ENCODE measurements at places on chromosomes 11 and 22. TPM values are rescaled to one million over a fixed set of nuclear protein-coding genes. Genes with fewer than 3 reads are reported as not detected.

DNA sequence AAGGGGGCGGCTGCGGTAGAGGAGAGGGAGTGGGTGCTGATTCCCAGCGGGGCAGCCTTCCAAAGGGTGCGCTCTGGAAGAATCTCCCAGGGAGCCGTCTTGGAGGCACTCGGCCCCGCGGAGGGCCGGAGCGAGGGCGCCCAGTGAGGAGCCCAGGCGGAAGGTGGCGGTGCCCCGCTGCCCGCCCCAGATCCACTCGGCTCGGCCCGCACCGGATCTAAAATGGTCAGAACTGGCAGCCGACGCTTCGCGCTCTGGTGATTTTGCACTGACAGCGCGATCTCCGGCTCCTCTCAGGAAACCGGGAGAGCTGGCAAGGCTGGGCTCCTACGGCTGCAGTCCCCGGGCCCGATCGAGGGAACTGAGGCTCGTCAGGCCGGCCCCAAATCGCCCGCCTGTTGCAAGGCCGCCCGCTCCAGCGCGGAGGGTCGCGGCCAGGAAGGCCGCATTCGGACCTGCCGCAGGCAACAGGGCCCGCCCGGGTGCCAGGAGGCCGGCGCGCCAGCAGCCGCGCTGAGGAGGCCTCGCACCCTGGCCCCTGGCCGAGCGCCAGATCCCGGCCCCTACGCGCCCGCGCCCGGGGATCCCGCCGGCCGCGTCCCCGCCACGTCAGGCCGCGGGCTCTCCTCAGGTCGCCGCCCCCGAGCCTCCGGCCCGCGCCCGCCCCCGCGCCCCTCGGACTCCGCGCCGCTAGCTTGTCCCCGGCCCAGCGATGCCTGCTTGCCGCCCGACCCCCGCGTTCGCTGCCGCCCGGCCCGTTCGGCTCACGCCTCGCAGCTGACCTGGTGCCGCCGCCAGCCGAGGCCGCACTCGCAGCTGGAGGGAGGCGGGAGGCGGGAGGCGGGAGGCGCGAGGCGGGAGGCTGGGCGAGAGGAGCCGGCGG is at the start of gene KLHL22:
TSS of gene KLHL22 (minus strand) at position 818 of the 883 bp plus-strand sequence. CDS start 6,584 bp downstream, outside the sequence.
- DNase-seq, result peak; percentile 57

- DNase-seq, result no peak
These were observed 78.9 kb downstream of the DBX1 start for GRCh38 chr11:20081336-20081735.

- no peak for DNase-seq
These were observed 4.8 kb upstream of the NOX4 start for GRCh38 chr11:89495951-89496350.

DNA sequence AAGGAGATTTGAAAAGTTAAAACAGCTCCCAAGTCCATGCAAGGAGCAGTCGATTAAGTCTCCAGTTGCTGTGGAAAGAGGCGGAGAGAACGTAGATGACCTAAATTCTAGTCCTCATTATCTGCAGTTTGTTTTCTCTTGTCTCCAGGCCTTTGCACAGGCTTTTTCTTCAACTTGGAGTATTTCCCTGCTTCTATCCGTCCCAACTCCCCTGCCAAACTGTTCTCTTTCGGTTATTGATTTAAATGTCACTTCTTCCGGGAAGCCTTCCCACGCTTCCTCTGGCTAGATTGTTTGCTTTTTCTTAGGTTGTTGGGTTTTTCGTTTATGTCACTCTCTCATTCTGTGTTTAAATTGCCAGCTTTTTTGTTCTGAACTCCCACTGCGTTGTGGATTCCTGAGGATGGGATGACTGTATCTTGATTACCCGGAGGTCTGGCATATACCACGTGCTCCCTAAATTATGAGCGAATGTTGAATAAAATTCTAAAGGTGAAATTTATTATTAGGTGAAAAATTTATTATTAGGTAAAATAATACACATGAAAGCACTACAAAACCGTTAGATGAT is 463 bp downstream of the TMEM126B start:
- DNase-seq, result peak; percentile 8

KDELR3 gene
- 5.6 TPM for total RNA-seq

- DNase-seq, result no peak
These were observed 6.3 kb downstream of the DEPDC7 start for GRCh38 chr11:33021937-33022336.

DUSP8 gene
- total RNA-seq, result 3.3 TPM

TNNI2 gene
- total RNA-seq, result not detected

GRCh38 chr11:95544095-95544856 is 245.3 kb downstream of the FAM76B start:
- no peak for DNase-seq

- DNase-seq, result no peak
These were observed 295.4 kb downstream of the CADM1 start for GRCh38 chr11:115208808-115209259.

DNA sequence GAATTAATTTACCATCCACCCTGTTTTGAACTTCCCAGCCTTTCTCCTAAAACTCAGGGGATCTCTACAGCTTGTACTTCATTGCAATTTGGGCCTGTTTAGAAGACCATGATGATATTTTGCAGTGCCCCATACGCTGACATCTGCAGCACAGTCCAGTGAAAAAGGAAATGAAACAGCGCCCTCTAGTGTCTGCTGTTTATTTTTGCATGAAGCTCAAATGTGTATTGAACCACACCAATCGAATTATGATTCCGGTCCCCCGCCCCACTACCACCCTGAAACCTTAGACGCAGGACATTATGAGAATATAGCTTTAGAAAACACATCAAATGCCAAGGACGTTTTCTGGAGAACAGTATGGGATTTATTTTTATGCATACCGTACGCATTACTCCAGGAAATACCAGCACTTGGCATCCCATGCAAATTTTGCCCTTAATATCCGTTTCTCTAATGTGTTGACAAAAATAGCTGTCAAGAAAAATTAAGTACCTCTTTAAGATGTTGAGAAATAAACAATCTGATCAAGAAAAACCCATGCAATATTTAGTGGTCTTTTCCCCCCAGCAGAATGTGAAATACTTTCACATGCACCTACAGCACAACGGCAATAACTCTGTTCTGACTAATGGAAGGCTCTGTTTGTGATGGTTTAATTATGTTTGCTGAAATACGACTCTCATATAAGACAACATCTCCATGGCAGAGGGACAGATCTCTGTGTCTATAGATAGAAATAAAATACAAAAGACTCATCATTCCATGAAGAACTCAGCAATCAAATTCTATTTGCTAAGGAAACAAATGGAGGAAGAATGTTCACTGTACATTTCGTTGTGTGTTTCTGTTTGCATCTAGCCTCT is 93.9 kb downstream of the TECTA start:
- peak; percentile 83 for DNase-seq

E2F8 gene
- 10.6 TPM for total RNA-seq

TMEM138 gene
- 26.9 TPM for total RNA-seq

GRCh38 chr11:9884601-9885000 is 220.7 kb downstream of the SWAP70 start:
- DNase-seq, result no peak

GRCh38 chr11:62708392-62708791 is 916 bp downstream of the GNG3 start:
- DNase-seq, result no peak

- no peak for DNase-seq
These were observed 102.3 kb upstream of the SYT13 start for GRCh38 chr11:45388472-45388871.

GRCh38 chr11:1453611-1454034 is 33.0 kb downstream of the MOB2 start:
- DNase-seq, result peak; percentile 85

- no peak for DNase-seq
These were observed 158.1 kb upstream of the MTNR1B start for GRCh38 chr11:92811341-92811740.

GRCh38 chr11:63592975-63593395 is 21.2 kb downstream of the PLAAT3 start:
- DNase-seq, result peak; percentile 60

DNA sequence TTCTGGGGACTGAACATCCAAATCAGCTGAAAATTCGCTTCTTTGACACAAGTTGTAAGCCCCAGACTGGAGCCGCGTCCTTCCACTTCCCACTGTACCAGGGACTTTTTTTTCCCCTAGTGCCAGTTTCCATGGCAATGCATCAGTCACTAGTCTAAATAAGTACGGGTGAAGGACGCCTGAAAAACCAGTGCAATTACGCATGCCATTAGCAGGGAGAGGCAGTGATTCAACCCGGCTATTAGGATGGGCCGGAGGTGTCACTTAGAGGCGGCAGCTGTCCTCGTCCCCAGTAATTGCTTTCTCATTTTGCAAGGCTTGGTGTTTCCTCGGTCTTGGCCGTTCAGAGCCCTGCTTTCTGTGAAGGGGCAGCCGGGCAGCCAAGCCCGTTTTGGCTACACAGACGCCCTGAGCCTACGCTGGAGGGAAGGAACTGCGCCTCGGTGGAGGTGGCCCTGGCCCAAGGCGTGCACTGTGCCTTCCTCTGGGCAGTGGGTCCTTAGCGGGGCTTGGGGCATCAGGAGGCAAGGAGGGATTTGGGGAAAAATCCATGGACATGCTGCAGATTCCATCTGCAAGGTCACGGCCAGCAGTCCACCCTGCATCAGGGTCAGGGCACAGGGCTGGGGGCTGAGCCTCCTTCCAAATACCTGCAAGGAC is 319.7 kb downstream of the CTTN start:
- no peak for DNase-seq

- DNase-seq, result no peak
These were observed 37.0 kb upstream of the CECR2 start for GRCh38 chr22:17332109-17332800.

GRCh38 chr11:132559331-132560036 is 972.8 kb downstream of the OPCML start:
- no peak for DNase-seq

DNA sequence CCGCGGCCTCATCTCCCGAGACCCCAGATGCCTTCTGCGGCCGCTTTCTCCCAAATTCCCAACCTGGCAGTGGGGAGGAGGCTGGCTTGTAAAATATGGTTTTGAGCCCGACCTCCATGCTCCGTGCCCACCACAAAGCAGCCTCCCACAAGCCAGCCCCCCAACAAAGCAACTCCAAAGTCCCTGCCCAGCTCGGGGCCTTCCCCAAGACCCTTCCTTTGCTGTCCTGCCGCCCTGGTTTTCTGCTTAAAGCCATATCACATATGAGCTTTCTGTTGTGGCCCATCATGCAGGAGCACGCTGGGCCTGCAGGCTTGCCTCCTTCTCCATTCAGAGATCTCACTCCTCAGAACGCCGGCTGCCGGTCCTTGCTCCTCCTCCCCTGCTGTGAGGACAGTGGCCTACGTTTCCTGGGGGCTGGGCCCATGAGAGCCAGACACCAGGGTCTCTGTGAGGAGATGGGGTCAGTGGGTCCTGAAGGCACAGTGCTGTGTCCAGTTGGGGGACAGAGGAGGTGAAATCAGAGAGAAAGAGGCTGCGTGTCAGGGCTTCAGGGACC is 680.0 kb downstream of the BRD1 start:
- no peak for DNase-seq

GRCh38 chr22:45918459-45919370 is 58.2 kb downstream of the WNT7B start:
- no peak for DNase-seq

ARVCF gene
- 87.3 TPM for total RNA-seq

- DNase-seq, result no peak
These were observed 9.8 kb downstream of the HYOU1 start for GRCh38 chr11:119047205-119047604.

GRCh38 chr11:788953-789940 is 643 bp downstream of the CEND1 start:
- DNase-seq, result peak; percentile 60

PIH1D2 gene
- 0.16 TPM for total RNA-seq

DNA sequence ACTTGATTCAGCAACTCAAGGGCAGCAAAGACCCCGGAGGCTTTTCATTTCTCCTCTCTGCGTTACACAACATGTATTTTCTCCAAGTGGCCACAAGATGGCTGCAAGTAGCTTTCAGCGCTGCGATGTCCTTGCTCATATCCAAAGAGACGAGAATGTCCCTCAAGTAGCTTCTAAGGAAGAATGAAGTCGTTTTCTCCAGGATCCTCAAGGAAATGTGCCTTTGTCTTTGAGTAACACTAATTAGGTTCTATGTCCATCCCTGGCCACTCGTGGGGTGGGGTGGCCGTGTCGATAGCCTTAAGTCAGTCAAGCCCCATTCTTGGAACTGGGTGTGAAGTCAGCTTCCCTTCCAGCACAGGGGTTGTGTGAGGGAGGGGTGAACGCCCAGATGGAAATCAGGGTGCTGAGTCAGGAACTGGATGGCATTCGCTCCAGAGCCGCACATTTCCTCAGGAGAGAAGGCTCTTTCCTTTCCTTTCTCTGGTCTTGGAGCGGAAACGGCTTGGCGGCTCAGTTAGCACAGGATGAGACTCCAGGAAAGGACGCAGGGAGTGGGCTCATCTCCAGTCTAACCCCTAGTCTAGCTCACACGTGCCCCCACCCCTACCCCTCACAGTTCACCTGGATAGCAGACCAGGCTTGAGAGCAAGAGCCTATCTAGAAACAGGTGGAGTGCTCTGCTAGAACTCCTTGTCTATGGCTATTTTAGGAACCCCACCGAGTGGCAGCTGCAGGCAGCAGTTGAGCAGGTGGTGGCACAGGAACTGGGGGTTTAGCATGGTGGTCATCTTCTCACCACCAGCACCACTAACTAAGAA is 44.3 kb downstream of the NNMT start:
- peak; percentile 92 for DNase-seq

DNA sequence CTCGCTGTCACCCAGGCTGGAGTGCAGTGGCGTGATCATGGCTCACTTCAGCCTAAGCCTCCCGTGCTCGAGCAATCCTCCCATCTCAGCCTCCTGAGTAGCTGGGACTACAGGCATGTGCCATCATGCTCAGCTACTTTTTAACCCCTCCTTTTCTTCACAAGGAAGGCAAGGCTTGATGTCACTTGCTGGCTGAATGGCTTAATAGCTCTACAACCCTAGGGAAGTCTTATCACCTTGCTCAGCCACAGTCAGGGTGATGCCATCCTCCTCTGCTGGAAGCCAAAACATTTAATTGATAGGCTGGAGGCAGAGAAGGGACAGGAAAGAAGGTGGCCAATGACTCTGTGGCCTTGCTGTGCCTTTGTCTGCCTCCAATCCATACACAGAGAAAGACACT is 131.9 kb downstream of the MED15 start:
- DNase-seq, result no peak

HIRA gene
- total RNA-seq, result 58.3 TPM

GAB4 gene
- 1.5 TPM for total RNA-seq

DNA sequence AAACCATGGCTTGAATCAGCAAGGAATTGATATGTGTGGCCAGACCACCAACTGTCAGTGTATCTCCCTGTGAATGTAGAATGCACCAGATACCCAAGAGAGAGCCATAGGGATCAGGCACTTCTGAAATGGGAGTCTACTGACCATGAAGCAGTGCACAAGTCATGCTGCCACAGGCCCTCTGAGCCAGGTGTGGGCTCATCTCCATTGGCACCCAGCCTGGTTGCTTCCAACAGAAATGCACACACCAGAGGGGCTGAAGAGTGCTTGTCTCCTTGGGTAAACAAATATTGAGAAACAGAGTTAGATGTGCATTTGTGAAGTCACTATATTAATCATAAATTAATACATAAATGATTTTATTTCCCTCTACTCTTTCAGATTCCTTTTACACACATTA is 28.4 kb upstream of the PANX1 start:
- DNase-seq, result no peak

VPREB3 gene
- not detected for total RNA-seq

APOC3 gene
- total RNA-seq, result not detected

ST13 gene
- total RNA-seq, result 159 TPM

GRCh38 chr22:30043161-30043560 is 37.1 kb upstream of the HORMAD2 start:
- DNase-seq, result no peak

GRCh38 chr22:39913321-39913720 is 12.4 kb downstream of the GRAP2 start:
- no peak for DNase-seq

- peak; percentile 29 for DNase-seq
These were observed 13.2 kb upstream of the USP18 start for GRCh38 chr22:18136563-18137320.

- DNase-seq, result no peak
These were observed 130.7 kb upstream of the RCN1 start for GRCh38 chr11:31960126-31960525.
